ENCODE measurements at places on chromosomes 5 and 9. TPM values are rescaled to one million over a fixed set of nuclear protein-coding genes. Genes with fewer than 3 reads are reported as not detected.

DNA sequence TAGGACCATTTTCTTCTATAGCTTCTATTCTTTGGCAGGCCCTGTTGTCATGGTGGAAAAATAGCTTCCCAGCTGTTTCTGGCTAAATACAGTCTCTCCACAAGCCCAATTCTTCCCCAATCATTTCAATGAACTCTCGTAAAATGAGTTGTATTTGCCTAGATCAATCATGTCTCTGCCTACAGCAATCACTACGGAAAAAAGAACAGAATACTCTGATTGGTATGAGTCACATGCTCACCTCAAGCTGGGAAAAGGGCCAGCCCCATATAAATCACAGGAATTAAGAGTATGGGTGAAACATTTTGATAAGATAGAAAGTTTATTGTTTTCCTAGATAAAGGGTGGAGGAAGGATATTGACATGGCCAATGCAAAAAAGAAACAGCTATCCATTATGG, 711.4 kb downstream of the EFNA5 start:
- DNase-seq, result no peak

GRCh38 chr5:130092991-130093390, 188.7 kb downstream of the CHSY3 start:
- DNase-seq, result no peak

- DNase-seq, result no peak
These were observed 58.4 kb downstream of the APC start for GRCh38 chr5:112795944-112796678.

DNA sequence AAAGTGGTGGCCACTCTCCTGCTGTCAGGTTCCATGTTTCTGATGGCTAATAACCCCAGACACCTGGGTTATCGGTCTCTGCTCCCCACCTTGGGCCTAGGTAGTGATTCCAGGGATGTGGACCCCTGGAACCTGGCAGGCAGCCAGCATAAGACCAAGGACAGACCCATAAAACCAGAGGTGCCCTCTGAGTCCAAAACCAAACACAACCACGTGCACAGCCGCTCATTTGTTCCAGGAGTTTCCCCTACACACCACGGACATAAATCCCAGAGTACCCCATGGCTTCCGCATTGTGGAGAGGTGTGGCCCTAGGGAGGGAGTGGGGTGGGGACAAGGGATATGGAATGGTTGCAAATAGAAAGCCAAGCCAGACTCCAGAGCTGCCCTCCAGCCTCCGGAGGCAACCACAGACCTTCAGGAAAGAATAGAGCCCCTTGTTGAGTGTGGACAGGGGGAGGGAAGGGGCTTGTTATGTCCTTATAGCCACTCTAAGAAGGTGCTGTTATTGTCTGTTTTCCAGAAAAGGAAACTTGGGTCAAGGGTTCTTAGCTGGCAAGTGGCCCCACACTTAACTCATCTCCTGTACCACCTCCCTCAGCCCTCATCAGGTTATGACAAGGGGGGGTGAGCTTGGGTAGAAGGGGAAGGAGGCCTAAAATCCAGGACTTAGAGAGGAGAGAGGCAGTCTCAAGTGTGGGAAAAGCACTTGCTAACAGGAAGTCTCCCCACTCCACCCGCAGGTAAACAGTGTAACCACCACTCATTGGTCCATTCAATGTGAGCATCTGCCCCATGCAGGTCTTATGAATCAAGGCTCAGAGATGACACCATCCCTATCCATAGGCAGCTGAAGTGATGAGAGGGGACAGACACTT, 23.6 kb upstream of the CYSTM1 start:
- DNase-seq, result no peak

- DNase-seq, result no peak
These were observed 2.9 kb upstream of the ZMYND19 start for GRCh38 chr9:137593176-137593575.

DNA sequence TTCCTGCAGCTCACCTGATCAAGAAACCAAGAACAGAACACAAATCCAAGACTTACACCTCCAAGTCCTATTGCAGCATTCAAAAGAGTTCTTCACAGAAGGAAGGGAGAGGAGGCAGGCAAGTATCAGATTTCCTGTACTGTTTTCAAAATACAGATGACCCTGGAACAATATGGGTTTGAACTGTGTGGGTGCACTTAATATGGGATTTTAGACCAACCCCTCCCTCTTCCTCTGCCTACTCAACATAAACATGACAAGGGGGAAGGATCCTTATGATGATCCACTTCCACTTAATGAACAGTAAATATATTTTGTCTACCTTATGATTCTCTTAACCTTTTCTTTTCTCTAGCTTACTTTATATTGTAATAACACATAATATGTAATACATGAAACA, 104.6 kb downstream of the ELAVL2 start:
- DNase-seq, result no peak

DNA sequence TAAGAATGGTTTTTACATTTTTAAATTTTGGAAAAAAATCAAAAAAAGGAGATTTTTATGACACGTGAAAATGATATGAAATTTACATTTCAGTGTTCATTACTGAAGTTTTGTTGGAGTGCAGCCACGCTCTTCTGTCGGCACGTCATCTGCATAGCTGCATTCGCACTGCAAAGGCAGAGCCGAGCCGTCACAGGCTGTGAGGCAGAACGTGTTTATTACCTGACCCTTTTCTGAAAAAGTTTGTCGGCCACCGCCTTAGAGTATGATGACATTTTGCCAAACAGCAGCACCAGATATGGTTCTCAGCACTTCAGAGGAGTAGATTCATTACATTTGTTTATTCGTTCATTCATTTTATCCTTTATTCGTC, 24.1 kb downstream of the HRH2 start:
- no peak for DNase-seq

GRCh38 chr9:86644675-86645034, 290.4 kb upstream of the TUT7 start:
- no peak for DNase-seq

DNA sequence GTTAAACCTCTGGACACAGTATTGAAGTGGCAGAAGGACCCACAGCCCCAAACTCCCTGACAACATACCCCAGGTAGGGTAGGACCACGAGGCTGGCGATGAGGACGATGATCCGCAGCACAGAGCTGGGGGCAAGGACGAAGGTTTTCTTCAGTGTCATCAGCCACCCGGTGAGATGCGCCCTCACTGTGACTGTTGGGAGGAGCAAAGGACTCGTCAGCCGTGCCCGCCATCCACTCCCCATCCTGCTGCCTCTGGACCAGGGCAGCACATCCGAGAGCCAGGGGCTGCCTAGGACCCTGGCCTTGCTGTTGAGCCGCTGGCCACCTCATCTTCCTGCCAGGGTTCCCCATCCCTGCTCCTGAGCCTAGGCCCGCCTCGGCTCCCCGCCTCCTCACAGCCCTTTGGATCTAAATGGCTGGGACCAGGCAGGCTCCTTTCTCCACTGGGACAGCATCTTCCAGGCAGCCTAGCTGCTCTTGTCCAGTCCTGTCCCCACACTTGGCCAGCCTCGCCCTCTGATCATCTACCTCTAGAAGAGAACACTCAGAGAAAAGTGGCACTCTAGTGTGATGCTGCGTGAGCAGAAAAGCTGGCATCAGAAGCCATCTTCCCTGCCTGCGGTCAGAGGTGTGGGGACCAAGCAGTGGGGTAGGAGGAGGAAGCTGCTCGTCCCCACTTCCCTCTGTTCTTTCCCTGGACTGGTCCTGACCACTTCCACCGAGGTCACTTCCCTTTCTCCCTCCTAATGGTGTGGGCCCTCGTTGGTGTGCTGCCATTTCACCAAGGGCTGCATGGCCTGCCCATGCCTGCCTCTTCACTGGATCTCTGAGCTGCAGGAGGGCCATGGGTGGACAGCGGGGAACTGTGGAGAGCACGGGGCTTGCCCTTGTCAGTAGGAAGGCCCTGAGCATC, 49.2 kb downstream of the OTULIN start:
- DNase-seq, result no peak

- DNase-seq, result no peak
These were observed 382 bp upstream of the CDKN2B start for GRCh38 chr9:22009506-22009867.

GRCh38 chr9:86072394-86072877, 26.9 kb downstream of the GOLM1 start:
- no peak for DNase-seq

- DNase-seq, result no peak
These were observed 6.8 kb upstream of the FST start for GRCh38 chr5:53473633-53474032.

GRCh38 chr5:126449751-126450271, 26.6 kb downstream of the GRAMD2B start:
- peak; percentile 20 for DNase-seq

DNA sequence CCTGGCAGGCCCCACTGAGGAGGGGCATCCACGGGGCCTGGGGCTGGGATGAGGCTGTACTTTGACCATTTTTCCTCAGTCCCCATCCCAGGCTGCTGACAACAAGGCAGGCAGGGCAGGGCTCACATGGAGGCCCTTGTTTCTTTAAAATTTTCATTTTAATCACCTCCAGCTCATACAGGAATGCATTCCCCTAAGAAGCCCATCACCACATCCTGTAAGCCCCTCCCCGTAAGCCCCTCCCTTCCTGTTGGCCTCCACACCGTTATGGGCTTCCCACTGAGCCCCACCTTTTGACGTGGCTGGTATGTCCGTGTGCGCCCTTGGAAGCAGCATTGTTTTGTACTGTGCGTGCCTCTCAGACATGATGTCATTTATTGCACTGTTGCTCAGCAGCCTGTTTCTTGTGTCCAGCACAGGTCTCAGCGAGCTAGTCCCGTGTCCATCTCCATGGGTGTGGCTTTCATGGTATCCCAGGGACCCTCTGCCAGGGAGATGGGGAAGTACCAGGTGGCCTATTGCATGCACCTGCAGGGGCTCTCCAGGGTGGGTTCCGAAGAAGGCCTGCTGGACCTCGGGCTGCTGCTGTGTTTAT, 22.4 kb downstream of the PHF2 start:
- no peak for DNase-seq

- DNase-seq, result no peak
These were observed 31.5 kb upstream of the FAM170A start for GRCh38 chr5:119597728-119598298.

GRCh38 chr9:134937566-134938345, 20.0 kb upstream of the FCN1 start:
- DNase-seq, result no peak

DNA sequence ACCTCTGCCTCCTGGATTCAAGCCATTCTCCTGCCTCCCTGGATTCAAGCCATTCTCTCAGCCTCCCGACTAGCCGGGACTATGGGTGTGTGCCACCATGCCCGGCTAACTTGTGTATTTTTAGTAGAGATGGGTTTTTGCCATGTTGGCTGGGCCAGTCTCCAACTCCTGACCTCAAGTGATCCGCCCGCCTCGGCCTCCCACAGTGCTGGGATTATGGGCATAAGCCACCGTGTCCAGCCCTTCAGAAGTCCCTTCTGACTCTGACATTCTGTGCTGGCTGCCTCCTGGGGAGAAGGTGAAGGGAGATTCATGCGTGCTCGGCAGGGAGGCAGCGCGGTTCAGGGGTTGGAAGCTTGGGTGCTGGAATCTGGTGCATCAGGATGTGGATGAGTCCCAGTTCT, 28.8 kb downstream of the PRRX2 start:
- DNase-seq, result no peak

GRCh38 chr9:97905228-97905627, 17.1 kb downstream of the TRMO start:
- DNase-seq, result no peak

GRCh38 chr9:83199240-83199639, 136.3 kb upstream of the RASEF start:
- no peak for DNase-seq

GRCh38 chr5:97666783-97667182, 483.7 kb upstream of the RIOK2 start:
- no peak for DNase-seq

- no peak for DNase-seq
These were observed 102.5 kb downstream of the LIFR start for GRCh38 chr5:38453921-38454320.

DNA sequence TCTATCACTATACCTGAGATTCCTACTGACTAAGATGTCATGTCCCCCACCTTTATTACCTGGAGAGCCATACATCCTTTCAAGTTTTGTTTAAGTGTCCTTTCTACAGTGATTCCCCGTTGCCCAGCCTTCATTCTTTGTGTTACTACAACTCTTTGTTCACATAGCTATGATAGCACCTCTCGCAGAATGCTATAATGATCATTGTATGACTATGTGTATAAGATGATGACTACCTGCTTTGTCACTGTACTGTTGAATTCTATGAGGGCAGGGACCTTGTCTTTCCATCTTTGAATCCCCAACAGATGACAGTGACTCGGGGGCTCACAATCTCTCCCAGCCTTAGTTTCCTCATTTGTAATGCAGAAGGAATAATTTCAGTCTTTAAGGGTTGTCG, 361.2 kb downstream of the NPR3 start:
- no peak for DNase-seq

- DNase-seq, result no peak
These were observed 48.1 kb upstream of the NR4A3 start for GRCh38 chr9:99773468-99774138.

DNA sequence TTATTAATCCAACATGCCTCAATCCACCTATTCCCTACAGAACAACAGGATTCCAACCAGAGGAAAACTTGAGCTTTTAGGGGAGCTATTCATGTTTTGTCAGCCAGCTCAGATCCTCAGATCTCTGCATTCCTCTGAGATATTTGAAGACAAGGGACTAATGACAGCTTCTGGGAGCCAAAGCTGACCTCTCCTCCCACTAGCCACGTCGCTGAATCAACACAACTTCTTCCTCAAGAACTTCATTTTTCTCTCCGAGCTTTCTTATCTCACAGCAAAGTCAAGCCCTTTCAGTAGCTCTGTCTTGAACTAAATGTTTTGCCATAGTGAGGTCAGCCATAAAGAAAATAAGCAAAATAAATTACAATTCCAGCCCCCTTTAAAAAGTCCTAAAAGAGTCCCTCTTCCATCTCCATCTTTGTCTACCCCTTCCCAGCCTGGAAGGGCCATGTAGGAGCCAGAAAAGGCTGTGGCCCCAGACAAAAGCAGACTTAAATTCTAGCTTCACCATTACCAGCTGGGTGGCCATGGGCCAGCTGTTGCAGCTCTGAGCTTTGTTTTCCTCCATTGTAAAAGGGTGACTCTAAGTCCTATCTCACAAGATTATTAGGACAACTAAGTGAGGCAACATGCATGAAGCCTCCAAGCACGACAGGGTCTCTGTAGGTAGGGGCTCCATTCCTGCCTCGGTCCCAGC, 65.0 kb downstream of the HSD17B3 start:
- no peak for DNase-seq

- DNase-seq, result peak; percentile 65
These were observed 5.3 kb upstream of the LCP2 start for GRCh38 chr5:170302653-170303501.

- DNase-seq, result no peak
These were observed 29.6 kb downstream of the RNF145 start for GRCh38 chr5:159179529-159180305.

DNA sequence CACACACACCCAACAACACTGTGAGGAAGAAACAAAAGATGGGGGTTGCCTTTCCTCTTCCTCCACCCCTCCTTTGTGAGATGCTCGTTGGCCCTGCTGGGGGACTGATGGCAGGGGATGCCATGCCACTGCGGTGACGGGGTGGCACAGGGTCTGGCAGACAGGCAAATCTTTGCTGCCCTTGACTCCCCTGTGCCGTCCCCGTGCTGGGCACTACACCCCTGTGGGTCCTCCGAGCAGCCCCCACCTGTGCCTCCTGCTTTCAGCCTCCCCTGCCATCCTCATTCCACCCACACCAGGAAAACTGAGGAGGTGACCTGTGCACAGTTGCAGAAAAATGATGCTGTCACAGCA, 40.2 kb upstream of the IER5L start:
- no peak for DNase-seq

Gene CMBL
- total RNA-seq, result 0.39 TPM

Gene RALGPS1
- total RNA-seq, result 12.6 TPM

Gene GFRA3
- not detected for total RNA-seq

Gene NUP155
- 22.6 TPM for total RNA-seq

Gene CAPSL
- not detected for total RNA-seq

Gene DMRT3
- not detected for total RNA-seq

Gene FBP2
- not detected for total RNA-seq

Gene DND1
- 1.9 TPM for total RNA-seq

Gene ZFP37
- total RNA-seq, result 0.65 TPM
